ENCODE measurements at places on chromosomes 5 and 9.

- no peak for DNase-seq
Measured at GRCh38 chr5:44927115-44927733, 118.5 kb downstream of the MRPS30 start.

- no peak for DNase-seq
Measured at GRCh38 chr5:67652201-67652600, 455.6 kb upstream of the CD180 start.

DNA sequence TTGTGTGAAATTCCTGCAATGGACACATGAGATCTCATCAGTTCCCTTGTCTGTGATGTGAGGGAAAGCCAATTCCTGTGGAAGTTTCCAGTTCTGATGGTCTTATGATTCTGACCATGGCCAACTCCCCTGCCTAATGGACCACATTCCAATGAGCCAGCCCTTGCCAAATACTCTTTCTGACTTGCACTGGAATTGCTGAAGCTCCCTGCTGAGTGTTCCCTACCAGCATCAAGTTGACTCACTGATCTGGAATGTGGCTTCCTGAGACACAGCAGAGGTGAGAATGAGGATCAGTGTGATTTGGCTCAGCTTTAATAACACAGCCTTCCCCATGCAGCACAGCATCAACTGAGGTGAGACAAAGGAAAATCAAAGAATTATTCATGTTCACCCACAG is 427.8 kb downstream of the KDM4C start:
- no peak for DNase-seq

- no peak for DNase-seq
Measured at GRCh38 chr5:149859746-149860145, 84.8 kb downstream of the PDE6A start.

- DNase-seq: no peak
Measured at GRCh38 chr9:124120272-124120671, 108.7 kb downstream of the LHX2 start.

- no peak for DNase-seq
Measured at GRCh38 chr9:124239249-124240073, 18.3 kb upstream of the NEK6 start.

GRCh38 chr9:81829195-81829882 is 98.9 kb upstream of the SPATA31D4 start:
- no peak for DNase-seq

DNA sequence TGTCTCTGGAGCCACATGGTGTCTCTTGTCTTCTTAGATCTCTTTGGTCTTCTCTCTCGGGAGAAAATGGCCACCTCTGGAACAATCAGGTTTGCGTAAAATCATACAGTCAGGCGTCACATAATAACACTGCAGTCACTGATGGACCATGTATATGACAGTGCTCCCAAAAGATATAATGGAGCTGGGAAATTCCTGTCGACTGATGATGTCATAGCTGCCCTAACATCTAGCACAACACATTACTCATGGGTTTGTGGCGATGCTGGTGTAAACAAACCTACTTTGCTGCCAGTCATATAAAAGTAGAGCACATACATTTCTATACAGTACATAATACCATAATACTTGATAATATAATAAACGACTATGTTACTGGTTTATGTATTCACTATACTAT is 30.1 kb upstream of the RAI14 start:
- no peak for DNase-seq

GRCh38 chr9:136115206-136115605 is 3.5 kb downstream of the TMEM250 start:
- no peak for DNase-seq

GRCh38 chr9:70415041-70415440 is 584 bp upstream of the KLF9 start:
- no peak for DNase-seq

DNA sequence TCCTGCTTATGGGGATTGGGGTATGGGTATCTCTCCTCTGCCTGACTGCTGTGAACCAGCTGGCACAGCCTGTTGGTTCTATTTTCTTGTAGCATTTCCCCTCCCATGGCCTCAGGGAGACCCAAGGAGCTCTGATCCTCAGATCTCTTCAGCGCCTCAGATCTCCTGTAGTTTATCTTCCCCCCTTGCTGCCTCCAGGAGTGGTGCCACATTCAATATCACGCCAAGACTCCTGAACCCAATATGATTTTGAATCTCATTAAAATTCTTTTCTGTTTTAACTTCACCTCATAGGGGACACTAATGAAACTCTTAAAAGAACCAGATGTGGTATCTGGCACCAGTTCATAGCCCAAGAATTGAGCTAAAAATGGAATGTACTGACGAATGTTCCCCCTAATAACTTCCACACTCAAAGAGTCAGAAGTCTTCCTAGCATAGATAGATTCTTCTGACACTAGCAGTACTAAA is 59.6 kb upstream of the LIFR start:
- no peak for DNase-seq

DNA sequence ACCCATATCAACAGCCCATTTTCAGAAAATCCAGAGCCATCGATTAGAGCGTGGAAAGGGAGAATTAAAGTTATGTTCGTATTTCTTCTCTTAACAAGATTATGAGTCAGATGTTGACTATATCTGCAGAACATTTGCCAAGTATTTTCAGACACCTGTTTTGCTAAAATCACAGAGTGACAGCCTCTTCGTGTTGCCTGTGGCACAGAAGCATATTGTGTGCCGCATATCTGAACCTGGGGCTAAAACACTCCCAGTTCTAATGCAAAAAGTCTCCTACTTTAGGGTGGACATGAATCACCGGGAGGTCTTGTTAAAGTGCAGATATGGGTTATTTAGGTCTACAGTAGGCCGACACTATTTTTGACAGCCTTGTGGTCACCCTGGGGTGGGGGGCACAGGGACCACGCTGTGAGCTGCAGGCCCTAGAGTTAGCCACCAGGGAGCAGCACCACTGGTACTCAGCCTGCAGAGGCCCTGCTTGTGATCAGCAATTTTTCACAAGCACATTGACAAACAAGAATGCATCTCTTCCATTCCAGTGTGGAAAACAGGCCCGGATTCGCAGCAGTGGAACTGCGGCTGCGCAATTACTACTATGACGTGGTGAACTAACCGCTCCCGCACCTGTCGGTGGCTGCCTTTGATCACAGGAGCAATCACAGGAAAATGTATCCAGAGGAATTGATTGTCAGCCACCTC is 93.5 kb downstream of the SYK start:
- DNase-seq: no peak

- DNase-seq: no peak
Measured at GRCh38 chr9:104869811-104870210, 58.1 kb downstream of the ABCA1 start.

GRCh38 chr9:21172156-21172555 is 5.7 kb upstream of the IFNA21 start:
- DNase-seq: no peak

- DNase-seq: no peak
Measured at GRCh38 chr5:154078272-154078671, 39.5 kb downstream of the MFAP3 start.

All from stimulated activated CD8-positive, alpha-beta memory T cell treated with anti-CD3 and anti-CD28 coated beads, Interleukin-4, amount 100 ng/mL, for 1 hour (primary cell).